ENCODE measurements at places on chromosomes 5 and 9. TPM values are rescaled to one million over a fixed set of nuclear protein-coding genes. Genes with fewer than 3 reads are reported as not detected.

DNA sequence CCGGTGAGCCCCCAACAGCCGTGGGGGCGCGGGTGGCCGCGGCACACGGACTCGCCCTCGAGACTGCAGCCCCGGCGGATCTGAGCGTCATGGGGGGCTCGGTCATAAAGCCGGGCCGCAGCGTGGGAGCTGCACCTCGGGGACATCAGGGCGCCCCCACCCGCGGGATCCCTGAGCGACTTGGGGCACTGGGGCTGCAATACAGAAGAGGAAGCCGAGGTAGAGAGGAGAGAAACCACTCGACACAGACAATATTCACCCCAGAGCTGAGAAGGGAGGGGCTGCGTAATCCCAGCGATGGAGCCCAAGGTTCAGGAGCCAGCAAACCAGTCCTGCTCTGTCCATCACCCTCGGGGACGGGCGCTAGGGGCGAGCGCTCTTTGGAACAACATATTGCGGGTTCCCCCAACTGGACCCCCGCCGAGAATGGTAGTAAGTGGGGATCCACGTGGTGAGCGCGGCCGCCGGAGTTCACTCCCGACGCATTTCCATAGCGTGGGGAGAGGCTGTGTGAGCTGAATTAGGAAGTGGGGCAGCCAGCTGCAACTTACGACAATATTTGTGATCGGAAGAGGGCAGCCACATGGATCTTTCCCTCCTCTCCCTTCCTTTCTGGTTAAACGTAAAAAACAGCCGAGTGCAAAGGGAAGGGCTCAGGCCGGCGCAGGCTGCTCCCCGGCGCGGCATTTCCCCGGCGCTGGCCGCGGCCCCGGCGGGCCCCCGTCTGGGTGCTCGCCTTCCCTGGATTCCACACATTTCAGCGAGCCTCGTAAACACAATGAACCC is 9.9 kb downstream of the PTCH1 start:
- no peaks in the 10 kb centered on the region for H3K36me3 ChIP-seq
- no peaks in the 10 kb centered on the region for H3K27me3 ChIP-seq
- peak overlapping the region; percentile 74 for H3K27ac ChIP-seq
- DNase-seq, result peak; percentile 63

- no peak within 1 kb of the TSS for H3K27ac ChIP-seq
- H3K27me3 ChIP-seq, result peaks cover 18% of the 10 kb centered on the region
- peaks cover 20% of the 10 kb centered on the region for H3K4me1 ChIP-seq
- H3K4me3 ChIP-seq, result no peak within 1 kb of the TSS
- DNase-seq, result peak; percentile 63
These were observed at the start of gene SHISAL2B for GRCh38 chr5:64690417-64691151. SHISAL2B (plus strand) TSS chr5:64690503; CDS start chr5:64690624, 121 bp downstream.

- H3K27me3 ChIP-seq, result peaks cover 88% of the 10 kb centered on the region
- H3K4me3 ChIP-seq, result no peak overlapping the region
- no peaks in the 10 kb centered on the region for H3K4me1 ChIP-seq
- no peak for DNase-seq
These were observed 11.4 kb downstream of the ISL1 start for GRCh38 chr5:51394609-51395008.

DNA sequence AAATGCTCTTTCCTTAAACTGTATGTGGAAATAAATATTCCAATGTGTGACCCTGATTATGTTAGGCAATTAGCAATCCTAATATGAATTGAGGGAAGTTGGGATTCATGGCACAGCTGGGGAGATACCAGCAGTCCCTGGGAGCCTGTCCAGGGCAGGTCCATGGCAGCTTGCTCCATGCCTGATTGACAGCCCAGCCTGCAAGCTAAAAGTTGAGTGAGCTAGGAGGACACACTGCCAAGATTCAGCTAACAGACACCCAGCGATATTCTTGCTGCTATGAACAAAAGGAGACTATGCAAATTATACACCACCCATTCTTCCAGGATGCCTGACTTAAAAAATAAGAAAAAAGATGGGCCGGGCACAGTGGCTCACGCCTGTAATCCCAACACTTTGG is 6.2 kb downstream of the TGFBI start:
- no peak overlapping the region for H3K27ac ChIP-seq
- no peaks in the 10 kb centered on the region for H3K36me3 ChIP-seq
- H3K27me3 ChIP-seq, result no peaks in the 10 kb centered on the region
- H3K4me1 ChIP-seq, result no peaks in the 10 kb centered on the region
- no peak for DNase-seq

DNA sequence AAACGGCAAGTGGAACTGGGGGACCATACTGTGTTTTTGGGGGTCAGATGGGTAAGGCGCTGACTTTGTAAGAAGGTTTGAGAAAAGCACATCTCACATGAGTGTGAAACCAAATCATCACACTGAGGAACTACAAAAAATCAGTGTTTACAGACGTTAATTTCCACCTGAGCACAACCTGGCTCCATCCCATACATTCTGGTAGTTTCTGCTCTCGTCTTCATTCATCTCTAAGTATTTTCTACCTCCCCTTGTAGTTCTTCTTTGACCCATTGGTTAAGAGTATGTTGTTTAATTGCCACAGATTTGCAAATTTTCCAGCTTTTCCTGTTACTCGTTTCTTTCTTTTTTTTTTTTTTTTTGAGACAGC is 8.9 kb upstream of the DPP7 start:
- no peaks in the 10 kb centered on the region for H3K36me3 ChIP-seq
- H3K27ac ChIP-seq, result no peak overlapping the region
- no peaks in the 10 kb centered on the region for H3K27me3 ChIP-seq
- H3K4me3 ChIP-seq, result no peak overlapping the region

- no peaks in the 10 kb centered on the region for H3K36me3 ChIP-seq
- H3K4me3 ChIP-seq, result no peak overlapping the region
- DNase-seq, result no peak
These were observed 161.0 kb upstream of the SLC28A3 start for GRCh38 chr9:84501587-84501986.

DNA sequence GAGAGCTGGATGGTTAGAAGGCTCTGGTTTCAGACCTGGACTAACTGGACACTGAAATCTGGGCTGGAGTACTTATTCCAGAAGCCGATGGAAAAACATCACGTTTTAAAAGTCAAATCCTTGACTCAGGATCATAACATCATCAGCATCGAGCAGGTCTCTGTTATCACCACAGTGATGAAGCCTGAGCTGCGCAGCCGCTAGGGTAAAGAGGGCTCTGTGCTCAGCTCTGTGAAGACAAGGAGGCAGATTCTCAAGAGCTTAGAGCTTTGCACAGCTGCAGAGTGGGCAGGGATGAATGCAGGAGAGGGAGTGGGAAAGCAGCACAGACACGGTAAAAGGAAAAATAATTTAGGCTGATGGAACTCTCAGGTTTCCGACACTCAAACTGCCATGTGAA is 208.8 kb upstream of the TAS2R1 start:
- H3K36me3 ChIP-seq, result no peaks in the 10 kb centered on the region
- no peaks in the 10 kb centered on the region for H3K4me1 ChIP-seq
- no peak overlapping the region for H3K27ac ChIP-seq
- no peak for DNase-seq
- no peak overlapping the region for H3K4me3 ChIP-seq
- H3K27me3 ChIP-seq, result no peaks in the 10 kb centered on the region

- DNase-seq, result no peak
- H3K27me3 ChIP-seq, result no peaks in the 10 kb centered on the region
- H3K27ac ChIP-seq, result no peak overlapping the region
- H3K36me3 ChIP-seq, result peaks cover 1% of the 10 kb centered on the region
- H3K4me3 ChIP-seq, result no peak overlapping the region
- no peaks in the 10 kb centered on the region for H3K4me1 ChIP-seq
These were observed 11.0 kb downstream of the SNAPC3 start for GRCh38 chr9:15433661-15434060.

DNA sequence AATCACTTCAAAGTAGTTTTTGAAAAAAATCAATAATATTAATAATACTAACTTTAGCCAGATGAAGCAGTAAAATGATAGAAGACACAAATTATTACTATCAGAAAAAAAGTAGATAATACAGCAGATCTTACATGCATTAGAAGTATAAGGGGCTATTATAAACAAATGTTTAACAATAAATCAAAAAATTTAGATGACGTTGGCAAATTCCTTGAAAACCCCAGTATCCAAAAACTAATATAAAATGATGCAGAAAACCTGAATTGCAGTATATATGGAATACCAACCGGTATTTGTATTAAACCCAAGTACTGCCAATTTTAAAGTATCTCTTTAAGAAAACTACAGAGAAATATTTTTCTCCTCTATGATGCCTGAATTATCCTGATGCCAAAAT is 573.3 kb upstream of the CTNND2 start:
- H3K4me3 ChIP-seq, result no peak overlapping the region
- H3K27me3 ChIP-seq, result no peaks in the 10 kb centered on the region
- DNase-seq, result no peak

GRCh38 chr5:174829511-174829864 is 105.1 kb downstream of the MSX2 start:
- H3K4me1 ChIP-seq, result no peaks in the 10 kb centered on the region
- H3K36me3 ChIP-seq, result no peaks in the 10 kb centered on the region
- H3K27ac ChIP-seq, result peak overlapping the region; percentile 6
- DNase-seq, result no peak

DNA sequence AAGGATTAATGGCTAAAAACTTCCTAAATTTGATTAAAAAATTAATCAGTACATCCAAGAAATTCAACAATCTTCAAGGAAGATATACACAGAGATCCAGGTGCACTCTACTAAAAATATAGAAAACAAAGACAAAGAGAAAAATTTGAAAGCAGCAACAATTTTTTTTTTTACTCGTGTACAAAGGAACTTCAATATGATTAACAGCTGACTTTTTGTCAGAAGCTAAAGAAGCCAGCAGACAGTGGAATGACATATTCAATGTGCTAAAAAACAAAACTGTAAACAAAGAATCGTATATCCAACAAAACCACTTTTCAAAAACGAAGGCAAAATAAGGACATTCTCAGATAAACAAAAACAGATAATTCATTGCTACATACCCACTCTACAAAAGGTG is 234.6 kb downstream of the FSTL4 start:
- H3K4me3 ChIP-seq, result no peak overlapping the region
- DNase-seq, result no peak
- H3K27me3 ChIP-seq, result no peaks in the 10 kb centered on the region

DNA sequence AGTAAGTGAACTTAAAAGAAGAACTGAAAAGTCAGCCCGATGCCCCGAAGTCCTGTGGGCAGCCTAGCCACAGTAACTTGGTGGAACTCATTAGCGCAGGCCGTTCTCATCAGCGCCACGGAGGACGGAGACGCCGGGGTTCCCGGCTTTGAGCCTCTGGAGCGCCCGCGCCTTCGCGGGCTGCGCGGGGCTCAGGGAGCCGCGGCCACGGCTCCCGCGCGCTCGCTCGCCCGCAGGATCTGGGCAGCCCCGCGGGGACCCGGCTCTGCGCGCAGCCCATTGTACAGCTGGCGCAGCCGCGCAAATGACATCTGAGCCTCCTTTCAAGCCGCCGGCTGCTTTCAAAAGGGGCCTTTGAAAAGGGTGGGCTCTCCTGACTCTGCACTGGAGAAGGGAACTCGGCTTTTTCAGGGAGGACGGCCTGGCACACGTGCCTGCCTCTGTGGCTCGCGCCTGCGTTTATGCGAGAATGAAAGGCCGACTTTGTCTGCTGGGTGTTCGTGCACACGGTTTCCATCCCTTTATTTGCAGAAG is 40.7 kb downstream of the TLR4 start:
- H3K36me3 ChIP-seq, result no peaks in the 10 kb centered on the region
- peak; percentile 18 for DNase-seq
- H3K27ac ChIP-seq, result no peak overlapping the region
- no peak overlapping the region for H3K4me3 ChIP-seq

IL7R gene
- 87.8 TPM for total RNA-seq

MEGF9 gene
- 22.0 TPM for total RNA-seq

TMEM252 gene
- total RNA-seq, result not detected

All from lung (tissue), 17 donors.